ENCODE measurements at places on chromosomes 5 and 9. TPM values are rescaled to one million over a fixed set of nuclear protein-coding genes. Genes with fewer than 3 reads are reported as not detected.

DNA sequence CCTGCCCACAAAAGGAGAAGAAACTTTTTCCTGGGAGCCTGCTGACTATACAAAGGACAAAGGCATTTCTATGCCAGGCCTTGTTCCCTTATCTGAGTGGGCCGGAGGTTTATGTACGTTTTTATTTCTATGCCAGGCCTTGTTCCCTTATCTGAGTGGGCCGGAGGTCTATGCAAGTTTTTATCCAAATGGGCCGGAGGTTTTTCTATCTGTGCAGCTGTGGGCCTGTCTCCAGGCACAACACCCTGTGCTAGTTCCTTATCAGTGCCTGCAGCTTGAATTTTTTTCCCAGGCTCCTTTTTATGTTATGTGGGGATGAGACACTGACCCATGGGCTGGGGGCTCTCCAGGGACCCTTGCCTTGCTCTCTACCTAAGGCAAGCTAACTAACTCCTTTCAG lies 5.5 kb downstream of the SLC25A2 start:
- no peak for DNase-seq

DNA sequence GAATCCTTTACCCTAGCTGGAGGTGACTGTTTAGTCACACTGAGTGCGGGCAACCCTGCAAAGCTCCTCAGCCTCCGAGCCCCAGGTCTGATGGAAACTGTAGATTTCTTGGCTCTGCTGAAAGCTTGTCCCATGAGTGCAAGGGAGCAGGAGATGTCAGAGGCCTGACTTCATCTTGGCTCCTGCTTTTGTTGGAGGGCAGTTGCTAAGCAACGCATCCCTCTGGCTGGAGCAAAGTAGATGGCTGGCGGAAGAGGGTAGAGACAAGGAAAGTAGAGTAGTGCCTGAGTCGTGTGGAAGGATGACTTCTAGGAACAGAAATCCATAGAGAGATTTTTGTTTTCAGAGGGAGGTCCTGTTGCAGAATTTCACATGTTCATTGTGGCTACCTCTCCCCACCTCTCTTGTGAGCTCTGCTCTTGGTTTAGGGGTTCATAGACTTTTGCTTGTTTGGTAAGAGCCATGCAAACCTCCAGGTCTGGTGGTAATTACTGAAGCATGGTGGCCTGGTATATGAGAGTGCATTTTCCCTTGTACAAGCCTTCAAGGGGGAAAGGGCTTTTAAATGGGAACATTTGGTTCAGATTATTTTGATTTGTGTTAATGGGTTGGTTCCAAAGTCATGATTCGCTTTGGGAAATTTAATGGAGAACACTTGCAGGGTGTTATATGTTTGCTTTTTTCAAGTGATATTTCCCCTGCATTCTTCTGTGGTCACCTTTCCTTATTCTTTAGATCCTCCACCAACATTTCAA lies 71.5 kb downstream of the ARHGAP26 start:
- DNase-seq: peak; percentile 80

DNA sequence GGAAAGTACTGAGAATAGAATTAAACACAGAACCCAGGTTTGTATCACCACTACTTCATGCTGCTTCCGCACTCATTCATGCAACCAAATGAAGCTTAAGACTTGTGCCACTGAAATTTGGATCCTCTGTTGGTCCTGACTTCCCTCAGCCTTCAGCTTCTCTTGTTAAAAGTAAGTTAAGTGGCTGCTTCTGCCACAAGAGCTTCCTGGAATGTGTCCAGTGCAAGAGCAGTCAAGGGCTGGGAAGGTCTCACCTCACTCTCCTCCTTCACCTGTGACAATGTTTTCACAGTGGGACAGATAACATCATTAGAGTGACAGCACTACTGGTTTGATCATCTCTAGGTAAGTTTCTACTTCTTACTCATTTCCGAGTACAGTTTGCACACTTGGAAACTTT lies 7.9 kb downstream of the SNCAIP start:
- no peak for DNase-seq

GRCh38 chr5:79774171-79774854 lies 84.7 kb downstream of the CMYA5 start:
- DNase-seq: peak; percentile 25

DNA sequence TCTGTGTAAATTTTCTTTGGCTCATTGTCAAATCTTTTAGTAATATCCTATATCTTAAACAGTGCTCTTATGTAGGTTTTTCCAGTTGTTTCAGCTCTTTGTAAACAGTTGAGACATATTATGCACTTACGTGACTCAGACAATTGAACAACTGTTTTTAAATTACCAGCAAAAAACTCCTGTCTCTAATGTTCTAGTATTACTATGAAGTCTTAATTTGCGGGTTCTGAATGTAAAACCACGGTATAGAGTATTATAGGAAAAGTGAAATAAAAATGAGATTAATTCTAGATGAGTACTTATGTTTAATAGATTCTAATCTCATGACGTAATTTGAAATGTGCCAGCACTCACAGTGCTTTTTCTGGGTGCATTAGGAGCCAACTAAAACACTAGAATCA lies 136.0 kb downstream of the GDNF start:
- no peak for DNase-seq

SMIM33 gene
- not detected for total RNA-seq
